ENCODE measurements at places on chromosomes 1 and 21. TPM values are rescaled to one million over a fixed set of nuclear protein-coding genes. Genes with fewer than 3 reads are reported as not detected.
A peak's percentile ranks its signal among the peaks of the same experiment; 100 is the strongest.

OR2T12 gene
- polyA plus RNA-seq, result not detected

MAP3K21 gene
- 0.23 TPM for polyA plus RNA-seq

SV2A gene
- polyA plus RNA-seq, result 0.30 TPM

BEND5 gene
- polyA plus RNA-seq, result 0.85 TPM

VHLL gene
- not detected for polyA plus RNA-seq

CA14 gene
- 3.1 TPM for polyA plus RNA-seq

CXADR gene
- 7.5 TPM for polyA plus RNA-seq

TTC39A gene
- 16.0 TPM for polyA plus RNA-seq

TLCD4 gene
- 13.0 TPM for polyA plus RNA-seq

PADI2 gene
- polyA plus RNA-seq, result 0.10 TPM

ATAD3C gene
- 0.53 TPM for polyA plus RNA-seq

OR2AK2 gene
- not detected for polyA plus RNA-seq

SELE gene
- polyA plus RNA-seq, result 3.3 TPM

FMO1 gene
- not detected for polyA plus RNA-seq

- DNase-seq, result peak; percentile 61
Observed at GRCh38 chr21:32770871-32771523, 558 bp downstream of the PAXBP1 start.

GRCh38 chr1:198713081-198713480, 74.2 kb downstream of the PTPRC start:
- DNase-seq, result no peak

- no peak for DNase-seq
Observed at GRCh38 chr21:44887807-44888580, 14.5 kb upstream of the PTTG1IP start.

GRCh38 chr1:203035111-203036000, 9.1 kb downstream of the PPFIA4 start:
- DNase-seq, result peak; percentile 31

- no peak for DNase-seq
Observed at GRCh38 chr1:176512966-176513365, 50.0 kb downstream of the PAPPA2 start.

DNA sequence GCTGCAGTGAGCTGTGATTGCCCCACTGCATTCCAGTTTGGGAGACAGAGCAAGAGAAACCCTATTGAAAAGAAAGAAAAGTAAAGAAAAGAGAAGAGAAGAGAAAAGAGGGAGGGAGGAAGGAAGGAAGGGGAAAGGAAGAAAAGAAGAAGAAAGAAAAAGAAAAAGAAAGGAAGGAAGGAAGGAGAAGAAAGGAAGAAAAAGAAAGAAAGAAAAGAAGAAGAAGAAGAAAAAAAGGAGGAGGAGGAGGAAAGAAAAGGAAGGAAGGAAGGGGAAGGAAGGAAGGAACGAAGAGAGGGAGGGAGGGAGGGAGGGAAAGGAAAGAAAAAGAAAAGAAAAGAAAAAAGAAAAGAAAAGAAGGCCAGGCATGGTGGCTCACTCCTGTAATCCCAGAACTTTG, 10.2 kb downstream of the SLC5A9 start:
- no peak for DNase-seq

DNA sequence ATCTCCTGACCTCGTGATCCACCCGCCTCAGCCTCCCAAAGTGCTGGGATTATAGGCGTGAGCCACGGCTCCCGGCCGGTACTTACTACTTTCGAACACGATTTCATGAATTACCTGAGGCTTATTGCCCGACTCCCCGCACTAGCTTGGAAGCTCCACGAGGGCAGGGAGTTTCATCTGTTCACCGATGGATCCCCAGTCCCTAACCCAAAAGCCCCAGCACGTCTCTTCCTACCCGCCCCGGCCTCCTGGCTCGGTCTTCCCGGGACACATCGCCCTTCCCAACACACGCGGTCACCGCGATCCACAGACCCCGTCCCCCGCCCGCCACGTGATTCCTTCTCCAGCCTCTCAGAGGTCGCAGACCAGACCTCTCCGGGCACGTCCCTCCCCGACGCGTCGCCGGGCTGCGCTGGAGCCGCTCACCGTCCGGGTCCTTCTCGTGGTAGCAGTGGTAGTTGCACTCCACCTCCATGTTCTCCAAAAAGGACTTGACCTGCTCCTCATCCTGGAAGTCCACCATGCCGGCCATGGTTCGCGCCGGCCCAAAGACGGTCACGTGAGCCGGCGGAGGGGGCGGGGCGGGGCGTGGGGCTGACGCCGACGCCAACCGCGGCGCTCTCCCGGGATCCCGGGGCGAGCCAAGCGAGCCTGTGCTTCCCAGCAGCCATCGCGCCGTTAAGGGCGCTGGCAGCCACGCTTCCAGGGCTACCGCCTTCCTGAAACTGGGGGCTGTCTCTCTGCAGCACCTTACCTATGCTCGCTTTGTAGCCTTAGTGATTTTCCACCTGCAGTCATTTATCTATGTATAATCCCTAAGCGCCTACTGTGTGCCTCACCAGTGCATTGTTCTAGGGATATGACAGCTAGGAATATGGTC, at the start of gene COA7:
Gene COA7 (minus strand): TSS at position 553 of the 880 bp plus-strand sequence. CDS start 21 bp downstream, at position 532.
- peak; percentile 93 for DNase-seq

- DNase-seq, result no peak
Observed at GRCh38 chr1:152673016-152673415, 2.1 kb upstream of the LCE2C start.

DNA sequence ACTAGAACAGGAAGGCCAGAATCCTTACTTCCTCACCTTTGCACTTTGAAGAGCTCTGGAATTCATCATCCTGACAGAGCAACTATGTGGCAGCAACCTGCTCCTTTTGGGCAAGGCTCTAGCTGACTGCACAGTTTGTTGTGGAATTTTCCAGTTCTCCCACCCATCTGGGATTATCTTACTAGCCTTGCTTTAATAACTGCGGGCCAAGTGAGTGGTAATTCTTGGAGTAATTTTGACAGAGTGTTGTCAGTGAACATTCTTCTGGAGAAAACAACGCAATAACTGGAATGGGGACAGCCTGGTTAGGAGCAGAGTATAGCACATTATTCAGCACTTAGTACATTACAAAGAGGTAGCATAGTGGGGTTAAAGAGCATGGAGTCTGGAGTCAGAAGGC, 75.3 kb downstream of the NTMT2 start:
- peak; percentile 39 for DNase-seq

- DNase-seq, result no peak
Observed at GRCh38 chr1:116770625-116771024, 16.4 kb downstream of the CD2 start.

DNA sequence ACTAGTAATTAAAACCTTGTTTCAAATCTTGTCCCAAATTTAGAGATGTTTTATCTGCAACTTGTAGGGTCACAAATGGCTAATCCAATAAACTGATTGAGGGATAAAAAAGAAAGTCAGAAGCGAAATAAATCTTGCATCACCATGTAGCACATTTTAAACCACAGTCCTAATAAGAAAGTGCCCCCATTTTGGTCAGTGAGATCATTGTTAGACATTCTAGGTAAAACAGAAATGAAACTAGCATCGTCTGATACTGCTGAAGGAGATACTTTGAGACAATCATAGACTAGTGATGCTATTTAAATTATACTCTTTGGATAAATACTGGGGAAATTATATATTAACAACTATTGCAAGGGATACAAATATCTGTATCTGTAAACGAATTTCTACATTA, 247.9 kb downstream of the AMY1C start:
- DNase-seq, result no peak

DNA sequence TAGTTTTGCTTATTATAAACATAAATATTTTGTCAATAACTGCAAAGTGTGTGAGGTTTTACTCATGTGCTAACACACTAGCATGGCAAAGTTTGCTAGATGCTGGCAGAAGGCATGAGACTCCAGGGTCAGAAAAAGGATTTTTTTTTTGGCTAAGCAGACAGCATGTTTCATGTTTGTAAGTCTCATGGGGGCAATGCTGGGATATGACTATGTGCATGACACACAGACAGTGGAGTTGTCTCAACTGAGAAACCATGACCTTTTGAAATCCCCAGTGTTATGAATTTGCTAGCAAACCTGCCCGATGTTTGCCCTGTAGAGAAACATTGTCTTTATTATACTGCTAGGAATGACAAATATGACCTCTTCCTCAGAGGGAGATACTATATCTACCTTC, 448.2 kb downstream of the BRINP3 start:
- no peak for DNase-seq

GRCh38 chr1:107950464-107950863, 14.5 kb downstream of the VAV3 start:
- no peak for DNase-seq

DNA sequence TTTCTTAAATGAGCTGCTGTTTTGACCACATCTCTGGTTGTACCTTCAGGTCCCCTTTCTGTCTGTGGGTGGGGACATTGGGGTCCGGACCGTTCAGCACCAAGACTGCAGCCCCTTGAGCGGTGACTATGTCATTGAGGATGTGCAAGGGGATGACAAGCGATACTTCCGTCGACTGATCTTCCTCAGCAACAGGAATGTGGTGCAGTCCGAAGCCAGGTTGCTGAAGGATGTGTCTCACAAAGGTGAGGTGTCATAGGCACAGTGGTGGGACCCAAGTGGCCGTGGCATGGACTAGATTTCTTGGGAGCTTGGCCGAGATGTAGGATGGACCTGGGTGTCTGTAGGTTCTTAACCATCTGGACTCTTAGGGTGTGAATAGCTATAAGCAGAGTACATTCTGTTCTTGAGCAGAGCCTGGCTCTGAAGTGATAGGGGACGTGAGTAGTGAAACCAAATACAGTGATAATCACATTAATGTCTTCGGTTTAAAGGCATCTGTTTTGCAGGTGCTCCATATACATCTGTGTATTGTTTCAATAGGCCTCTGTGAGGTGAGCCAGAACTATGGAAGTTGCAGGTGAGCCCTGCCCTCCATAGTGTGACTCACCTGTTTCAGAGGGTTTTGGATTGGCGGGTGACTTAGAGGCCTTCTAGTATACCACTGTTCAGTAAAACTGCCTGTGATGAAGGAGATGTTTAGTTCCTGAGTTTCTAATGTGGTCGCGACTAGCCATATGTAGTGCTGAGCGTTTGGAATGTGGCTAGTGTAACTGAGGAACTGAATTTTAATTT, 6.4 kb downstream of the METTL13 start:
- no peak for DNase-seq

- no peak for DNase-seq
Observed at GRCh38 chr21:45009616-45010015, 64.8 kb upstream of the ADARB1 start.

- DNase-seq, result no peak
Observed at GRCh38 chr1:1145547-1145914, 28.1 kb upstream of the TTLL10 start.

DNA sequence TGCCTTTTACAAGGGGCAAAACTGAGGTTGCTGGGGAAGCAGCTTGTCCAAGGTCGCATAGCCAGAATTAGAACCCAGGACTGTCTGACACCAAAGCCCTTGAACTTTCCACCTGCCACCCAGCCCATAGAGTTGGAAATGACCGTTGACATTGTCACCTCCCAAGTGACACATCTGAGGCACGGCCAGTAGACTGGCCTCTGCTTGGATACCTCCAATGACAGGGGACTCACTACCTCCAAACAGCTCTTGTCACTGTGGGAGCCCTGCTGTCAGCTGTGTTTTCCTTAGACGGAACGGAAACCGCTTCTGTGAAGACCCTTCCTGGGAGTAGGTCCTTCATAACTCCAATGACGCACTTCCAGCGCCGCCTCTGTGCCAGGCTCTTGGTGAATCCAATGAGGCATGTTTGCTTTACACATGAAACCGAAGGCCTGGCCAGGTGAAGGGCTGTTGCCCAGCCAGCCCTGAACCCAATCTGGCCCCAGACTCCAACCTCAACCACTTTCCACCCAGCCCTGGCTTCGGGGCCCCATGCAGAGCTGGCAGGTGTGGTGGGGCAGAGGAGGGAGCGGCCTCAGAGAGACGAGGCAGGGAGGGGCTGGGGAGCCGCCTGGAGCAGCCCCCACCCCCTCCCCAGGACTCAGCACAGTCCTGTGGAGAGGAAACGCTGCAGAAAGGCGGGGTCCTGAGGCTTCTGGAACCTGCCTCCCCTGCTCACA, 109.2 kb upstream of the IFFO2 start:
- no peak for DNase-seq

DNA sequence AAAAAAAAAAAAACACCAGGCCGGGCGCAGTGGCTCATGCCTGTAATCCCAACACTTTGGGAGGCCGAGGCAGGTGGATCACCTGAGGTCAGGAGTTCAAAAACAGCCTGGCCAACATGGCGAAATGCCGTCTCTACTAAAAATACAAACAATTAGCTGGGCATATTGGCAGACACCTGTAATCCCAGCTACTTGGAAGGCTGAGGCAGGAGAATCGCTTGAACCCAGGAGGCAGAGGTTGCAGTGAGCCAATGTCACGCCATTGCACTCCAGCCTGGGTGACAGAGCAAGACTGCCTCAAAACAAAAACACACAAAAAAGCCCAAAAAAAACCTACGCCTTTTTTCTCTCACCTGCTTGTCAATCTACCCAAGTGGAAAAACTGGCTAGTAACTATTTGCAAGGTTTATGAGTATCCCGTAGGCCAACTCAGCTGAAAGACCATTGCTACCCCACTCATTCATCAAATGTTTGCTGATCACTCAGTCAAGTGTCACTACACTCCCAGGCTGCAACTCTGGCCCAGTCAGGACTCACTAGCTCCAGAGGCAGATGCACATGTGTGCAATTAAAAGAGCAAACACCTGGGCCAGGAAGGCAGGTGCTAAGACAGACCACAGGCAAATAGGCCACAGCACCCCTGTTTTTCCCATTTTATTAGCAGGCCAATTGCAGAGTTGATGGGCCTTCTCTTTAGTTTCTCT, 2.0 kb downstream of the CSRP1 start:
- no peak for DNase-seq

GRCh38 chr1:214476986-214477870, 74.2 kb downstream of the PTPN14 start:
- no peak for DNase-seq

DNA sequence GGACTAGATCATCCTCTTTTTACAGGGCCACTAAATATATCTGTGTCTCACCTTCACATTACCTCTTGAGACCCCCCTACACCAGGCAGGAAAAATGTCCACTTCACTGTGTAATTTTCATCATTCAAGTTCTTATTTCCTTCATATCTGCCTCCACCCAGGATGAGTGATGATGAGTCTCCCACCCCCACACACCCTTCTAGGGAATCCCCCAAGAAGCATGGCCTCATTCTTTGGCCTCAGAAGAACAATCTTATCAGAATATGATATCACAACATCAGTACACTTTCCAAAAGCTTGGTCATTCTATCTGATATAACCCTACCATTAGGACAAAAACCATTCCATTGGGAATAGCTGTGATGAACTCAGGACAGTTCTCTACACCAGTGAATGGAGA, 170.3 kb upstream of the DUSP10 start:
- DNase-seq, result no peak

DNA sequence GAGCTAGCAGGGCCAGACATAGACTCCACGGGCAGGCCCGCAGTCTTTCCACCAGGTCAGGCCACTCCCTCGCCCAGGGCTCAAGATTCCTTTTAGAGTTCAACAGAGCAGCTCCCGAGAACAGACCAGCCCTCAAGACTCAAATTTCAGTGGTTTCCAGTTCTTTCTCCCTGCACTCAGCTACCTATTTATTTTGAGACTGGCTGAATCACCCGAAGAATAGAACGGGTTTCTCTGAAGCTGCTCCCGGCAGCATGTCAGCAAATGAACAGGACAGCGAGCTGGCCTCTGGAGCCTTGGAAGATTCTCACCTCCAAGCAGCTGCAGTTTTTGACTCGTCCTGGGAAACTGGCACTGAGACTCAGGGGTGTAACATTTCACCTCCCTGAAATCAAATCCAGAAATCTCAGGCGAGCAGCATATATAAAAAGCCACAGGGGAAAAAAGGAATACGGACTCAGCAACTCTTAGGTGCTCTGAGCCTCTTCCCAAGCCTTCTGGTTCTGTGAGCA, 177.9 kb downstream of the CLIC6 start:
- DNase-seq, result no peak

GRCh38 chr1:184494929-184495328, 108.1 kb downstream of the C1orf21 start:
- DNase-seq, result no peak
